ENCODE measurements at places on chromosomes 7 and 10. TPM values are rescaled to one million over a fixed set of nuclear protein-coding genes. Genes with fewer than 3 reads are reported as not detected.

TBC1D12 gene
- 18.0 TPM for total RNA-seq

OR2A7 gene
- total RNA-seq = not detected

OR9A4 gene
- total RNA-seq = not detected

SEMA3A gene
- total RNA-seq = 14.7 TPM

SPDYE8 gene
- total RNA-seq = not detected

HABP2 gene
- not detected for total RNA-seq

- DNase-seq = no peak
These were observed 1002.8 kb upstream of the CELF2 start for GRCh38 chr10:10014846-10015245.

- no peak for DNase-seq
These were observed 84.9 kb downstream of the NHLRC2 start for GRCh38 chr10:113939212-113939860.

GRCh38 chr7:155458111-155458877, at the start of gene EN2:
TSS of gene EN2 (plus strand) at chr7:155458129. CDS start at chr7:155458378, 249 bp downstream.
- no peak for DNase-seq

- DNase-seq = no peak
These were observed 1145.9 kb upstream of the LRRTM3 start for GRCh38 chr10:65779985-65780384.

DNA sequence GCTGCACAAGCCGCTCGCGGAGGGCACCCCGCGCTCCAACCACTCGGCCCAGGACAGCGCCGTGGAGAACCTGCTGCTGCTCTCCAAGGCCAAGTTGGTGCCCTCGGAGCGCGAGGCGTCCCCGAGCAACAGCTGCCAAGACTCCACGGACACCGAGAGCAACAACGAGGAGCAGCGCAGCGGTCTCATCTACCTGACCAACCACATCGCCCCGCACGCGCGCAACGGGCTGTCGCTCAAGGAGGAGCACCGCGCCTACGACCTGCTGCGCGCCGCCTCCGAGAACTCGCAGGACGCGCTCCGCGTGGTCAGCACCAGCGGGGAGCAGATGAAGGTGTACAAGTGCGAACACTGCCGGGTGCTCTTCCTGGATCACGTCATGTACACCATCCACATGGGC, 50.0 kb downstream of the FIGNL1 start:
- DNase-seq = no peak

- DNase-seq = peak; percentile 94
These were observed 10.7 kb downstream of the PSAP start for GRCh38 chr10:71840177-71840957.

DNA sequence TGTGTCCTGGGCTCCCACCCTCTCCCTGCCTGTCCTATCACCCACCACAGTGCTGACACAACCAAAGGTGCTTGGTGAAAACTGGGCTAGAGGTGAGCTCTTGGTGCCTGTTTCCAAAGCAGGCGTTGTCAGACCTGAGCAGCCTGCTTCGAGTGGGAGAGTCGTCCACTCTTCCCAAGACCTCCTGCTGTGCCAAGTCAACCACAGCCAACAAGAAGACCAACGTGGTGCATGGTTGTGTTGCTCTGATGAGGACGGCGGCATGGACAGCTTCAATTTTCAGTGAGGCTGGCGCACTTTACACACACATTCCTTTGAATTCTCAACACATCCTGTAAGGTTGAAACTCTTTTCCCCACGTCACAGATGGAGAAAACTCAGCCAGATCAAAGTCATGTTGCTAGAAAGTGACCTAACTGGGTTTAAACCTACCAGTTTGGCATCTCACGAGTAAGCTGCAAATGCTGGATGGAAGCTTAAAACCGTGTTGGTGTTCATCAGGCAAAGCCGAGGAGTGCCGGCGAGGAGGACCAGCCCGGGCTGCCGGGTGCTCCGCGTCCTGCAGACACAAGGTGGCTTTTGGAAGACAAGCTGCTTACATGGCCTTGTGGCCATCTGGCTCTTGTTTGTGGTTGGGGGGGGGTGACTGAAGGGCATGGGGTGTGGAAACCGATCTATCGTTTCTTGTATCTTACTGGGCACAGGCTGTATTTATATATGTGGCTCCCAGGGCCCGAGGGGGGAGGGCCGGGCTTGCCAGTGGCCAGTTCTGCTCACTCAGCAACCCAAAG, 39.3 kb downstream of the INSIG1 start:
- DNase-seq = no peak

- no peak for DNase-seq
These were observed 25.1 kb downstream of the PRKAG2 start for GRCh38 chr7:151851782-151852181.

DNA sequence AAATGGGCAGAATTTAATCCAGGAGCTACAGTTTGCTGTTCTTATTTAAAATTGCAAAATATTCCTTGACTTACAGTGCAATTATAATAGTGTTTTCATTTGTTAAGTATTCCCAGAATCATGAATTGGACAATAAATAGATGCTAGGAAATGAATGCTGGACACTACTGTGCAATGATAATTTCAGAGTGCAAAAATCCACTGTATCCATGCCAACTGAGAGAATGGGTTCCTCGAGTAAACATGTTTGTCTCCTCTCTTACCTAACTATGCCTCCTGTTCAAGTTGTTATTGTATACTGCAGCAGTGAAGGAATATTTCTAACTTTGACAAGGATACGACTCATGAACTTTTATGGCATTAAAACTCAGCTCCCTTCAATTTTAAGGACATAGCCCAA, 1396.3 kb downstream of the GATA3 start:
- DNase-seq = no peak

GRCh38 chr10:96826438-96826837, 5.7 kb upstream of the LCOR start:
- DNase-seq = no peak

GRCh38 chr7:52635021-52635420, 400.4 kb upstream of the POM121L12 start:
- DNase-seq = no peak

GRCh38 chr7:6023974-6024435, 7.2 kb upstream of the ANKRD61 start:
- DNase-seq = no peak

DNA sequence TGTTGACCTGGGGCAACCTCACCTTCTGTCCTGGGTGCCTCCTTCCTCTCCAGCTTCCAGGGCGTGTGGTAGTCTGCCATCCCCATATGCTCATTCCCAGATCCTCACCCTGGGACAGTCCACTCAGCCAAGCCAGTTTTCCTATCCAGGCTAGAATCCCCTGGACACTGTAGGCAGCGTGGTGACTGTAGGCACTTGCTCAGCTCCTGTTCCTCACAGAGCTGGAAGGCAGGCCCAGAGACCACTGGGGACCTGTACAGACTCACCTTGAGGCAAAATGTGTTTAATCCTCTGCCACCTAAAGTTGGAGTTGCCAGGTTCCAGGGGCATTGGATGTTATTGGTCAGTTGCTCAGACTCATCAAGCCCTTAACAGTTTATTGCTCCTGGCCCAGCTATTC, 2.4 kb upstream of the GRID1 start:
- DNase-seq = no peak

DNA sequence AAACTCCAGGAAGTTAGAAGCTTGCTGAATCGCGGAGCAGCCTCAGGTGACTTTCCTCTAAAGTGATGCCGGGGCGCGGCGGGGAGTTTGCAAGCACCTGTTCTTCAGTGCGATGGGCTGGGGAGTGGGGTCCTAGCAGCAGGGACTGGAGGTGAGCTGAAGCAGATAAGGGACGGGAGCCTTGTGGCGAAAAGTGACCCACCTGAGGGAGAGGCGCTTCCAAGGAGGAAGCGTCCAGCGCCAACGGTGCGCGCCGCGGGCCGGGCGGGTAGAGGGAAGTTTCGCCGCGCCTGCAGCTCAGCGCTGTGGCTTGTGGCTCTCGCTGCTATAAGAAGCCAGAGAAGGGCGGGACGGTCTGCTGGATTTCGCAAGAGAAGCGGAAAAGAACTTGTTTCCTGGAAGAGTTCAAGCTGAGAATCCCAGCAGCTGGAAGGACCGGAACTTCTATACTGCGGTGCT, at the start of gene STEAP4:
TSS of gene STEAP4 (minus strand) at position 305 of the 459 bp plus-strand sequence. CDS start 22,625 bp downstream, outside the sequence.
- DNase-seq = peak; percentile 65

- DNase-seq = peak; percentile 72
These were observed 49.9 kb upstream of the COL1A2 start for GRCh38 chr7:94344826-94345225.

DNA sequence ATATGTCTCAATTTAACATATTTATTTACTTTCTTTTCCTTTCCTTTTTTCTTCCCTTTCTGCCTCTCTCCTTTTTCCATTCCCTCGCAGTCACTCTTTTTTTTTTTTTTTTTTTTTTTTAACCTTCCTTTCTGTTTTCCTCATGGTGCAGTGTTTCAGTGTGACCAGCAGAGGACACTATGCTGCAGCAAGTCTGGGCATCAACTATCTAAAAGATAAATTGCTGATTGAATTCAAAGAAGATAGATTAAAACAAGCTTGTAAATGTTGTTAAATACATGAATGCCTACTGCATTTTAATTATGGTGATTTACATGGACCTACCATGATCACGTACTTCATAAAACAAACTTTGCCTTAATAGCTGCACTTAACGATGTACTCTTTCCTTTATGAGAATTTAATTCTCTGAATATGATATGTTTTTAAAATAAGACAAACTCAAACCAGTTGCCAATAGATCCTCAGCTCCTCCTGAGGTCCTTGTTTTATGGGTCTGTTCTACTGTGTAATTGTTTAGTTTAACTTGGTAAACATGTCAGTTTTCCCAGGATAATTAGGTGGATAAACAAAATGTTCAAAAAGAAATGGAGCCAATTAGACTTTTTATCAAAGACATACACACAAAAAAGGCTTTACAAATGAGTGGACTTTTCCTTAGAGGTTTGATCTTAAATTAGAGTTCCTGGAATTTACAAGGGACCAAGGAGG, 101.0 kb upstream of the AGR3 start:
- DNase-seq = peak; percentile 71

DNA sequence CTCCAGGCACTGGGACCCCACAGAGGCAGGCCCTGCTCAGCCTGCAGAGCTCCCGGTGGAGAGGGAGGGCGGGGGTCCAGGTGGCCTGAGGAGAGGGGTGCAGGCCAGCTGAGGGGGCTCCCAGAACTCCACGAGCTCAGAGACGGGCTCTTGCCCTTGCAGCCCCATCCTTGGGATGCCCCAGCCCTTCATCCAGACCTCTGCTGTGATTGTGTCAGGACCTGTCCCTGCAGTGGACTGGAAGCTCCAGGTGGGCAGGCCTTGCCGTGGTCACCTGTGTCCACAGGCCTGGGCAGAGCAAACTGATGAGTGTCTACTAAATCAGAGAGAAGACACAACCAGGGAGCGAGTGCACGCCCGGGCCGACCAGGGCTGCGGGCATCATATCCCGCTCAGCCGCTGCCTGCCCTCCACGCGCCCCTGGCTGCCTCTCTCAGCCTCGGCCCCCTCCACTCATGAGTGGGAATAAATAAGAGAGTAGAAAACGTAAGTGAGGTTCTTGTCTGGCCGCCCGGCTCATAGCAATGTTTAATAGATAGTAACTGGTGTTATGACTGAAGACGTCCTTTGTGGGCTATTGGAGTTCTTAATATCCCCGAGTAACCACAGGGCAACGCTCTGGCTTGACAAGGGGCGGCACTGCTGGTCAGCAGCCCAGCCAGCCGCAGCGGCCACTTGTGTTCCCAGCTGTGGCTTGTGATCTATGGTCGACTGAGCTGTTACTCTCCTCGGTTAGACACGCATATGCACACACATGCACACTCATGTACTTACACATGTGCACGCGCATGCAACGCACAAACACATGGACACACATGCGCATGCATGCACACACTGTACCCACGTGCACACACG, 105.6 kb downstream of the LHPP start:
- DNase-seq = no peak

- no peak for DNase-seq
These were observed 80.7 kb upstream of the CHST15 start for GRCh38 chr10:124174071-124174566.

GRCh38 chr10:123790132-123790885, 101.3 kb downstream of the CPXM2 start:
- no peak for DNase-seq

- no peak for DNase-seq
These were observed 413 bp downstream of the PANK1 start for GRCh38 chr10:89644691-89644966.

- DNase-seq = no peak
These were observed 80.3 kb upstream of the GNAI1 start for GRCh38 chr7:80054356-80054755.

GRCh38 chr7:36906956-36907635, 182.8 kb upstream of the AOAH start:
- no peak for DNase-seq

DNA sequence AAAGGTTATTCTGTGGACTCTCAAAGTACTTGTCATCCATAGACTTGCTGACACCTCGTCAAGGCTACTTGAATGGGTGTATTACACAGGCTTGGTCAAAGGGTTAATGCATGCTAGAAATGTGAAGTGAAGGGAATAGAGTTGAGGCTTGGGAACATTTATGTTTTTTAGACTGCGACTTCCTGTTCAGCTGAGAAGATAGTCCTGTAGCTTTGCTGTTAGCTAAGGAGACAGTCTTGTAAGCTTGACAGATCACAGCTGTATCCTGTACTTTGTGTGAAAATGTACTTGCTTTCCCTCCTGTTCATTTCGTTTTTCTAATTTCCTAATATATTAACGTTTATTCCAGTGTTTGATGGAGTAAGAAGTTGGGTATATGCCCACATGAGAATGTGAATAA, 52.1 kb downstream of the ADD3 start:
- DNase-seq = no peak

DNA sequence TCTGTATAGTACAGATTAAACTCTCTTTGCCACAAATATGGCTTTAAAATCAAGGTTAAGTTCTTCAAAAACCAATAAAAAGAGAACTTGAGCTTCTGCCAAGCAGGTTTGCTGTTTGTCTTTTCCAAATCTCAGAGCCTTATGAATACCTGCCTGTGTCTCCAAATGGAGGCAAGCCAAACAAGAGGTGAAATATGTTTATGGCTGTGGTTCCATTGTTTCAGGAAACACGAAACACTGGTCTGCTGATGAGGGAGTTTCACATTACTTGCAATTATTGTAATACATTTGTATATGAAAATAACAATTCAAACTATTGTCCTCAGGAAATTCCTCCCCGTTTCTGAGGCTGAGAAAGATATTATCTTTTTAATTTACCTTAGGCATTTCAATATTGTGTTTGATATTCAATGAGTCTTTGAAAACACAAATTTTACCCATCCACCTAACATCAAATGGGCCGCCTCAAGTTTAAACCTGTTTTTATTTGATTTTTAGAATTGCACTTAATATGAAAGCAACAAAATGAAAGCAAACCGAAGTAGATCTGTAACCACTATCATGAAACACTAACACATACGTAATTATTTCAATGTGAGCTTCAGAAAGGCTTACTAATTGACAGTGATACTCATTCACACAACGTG, 359.3 kb downstream of the HGF start:
- DNase-seq = no peak

DNA sequence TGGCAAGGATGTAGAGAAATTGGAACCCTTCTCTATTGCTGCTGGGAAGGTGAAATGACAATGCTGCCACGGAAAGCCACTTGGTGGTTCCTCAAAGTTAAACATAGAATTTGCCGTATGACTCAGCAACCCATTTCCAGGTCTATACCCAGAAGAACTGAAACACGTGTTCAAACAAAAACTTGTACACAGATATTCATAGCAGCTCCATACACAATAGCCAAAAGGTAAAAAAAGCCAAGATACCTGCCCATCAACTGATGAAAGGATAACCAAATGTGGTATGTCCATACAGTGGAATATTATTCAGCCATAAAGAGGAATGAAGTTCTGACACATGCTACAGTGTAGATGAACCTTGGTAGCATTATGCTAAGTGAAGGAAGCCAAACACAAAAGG, 39.1 kb downstream of the LHPP start:
- no peak for DNase-seq
